ENCODE measurements at places on chromosomes 13 and 19.

GRCh38 chr19:35248310-35249145 is at the start of gene LSR:
LSR (plus strand) TSS chr19:35249002; CDS start chr19:35249023, 21 bp downstream.
- DNase-seq, result no peak

DNA sequence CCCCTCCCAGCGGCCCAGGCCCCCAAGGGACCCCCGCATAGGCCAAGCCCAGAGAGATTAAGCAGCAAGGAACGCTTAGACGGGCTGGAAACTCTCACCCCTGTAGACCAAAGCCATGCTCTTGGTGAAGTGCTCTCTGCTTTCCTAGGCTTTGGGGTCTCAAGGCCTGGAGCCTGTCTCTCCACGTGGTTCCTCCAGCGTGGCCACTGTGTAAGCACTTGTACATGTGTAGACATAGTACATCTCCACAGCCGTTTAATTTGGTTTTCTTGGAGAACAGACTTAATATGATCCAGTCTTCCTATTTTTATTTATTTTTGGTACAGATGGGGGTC is 1.1 kb downstream of the NUDT19 start:
- no peak for DNase-seq

GRCh38 chr13:22497991-22498780 is 682.6 kb upstream of the SGCG start:
- DNase-seq, result no peak

GRCh38 chr13:24630851-24631620 is 49.2 kb upstream of the ATP12A start:
- DNase-seq, result peak; percentile 9

GRCh38 chr19:8113017-8113416 is 36.4 kb downstream of the FBN3 start:
- no peak for DNase-seq

DNA sequence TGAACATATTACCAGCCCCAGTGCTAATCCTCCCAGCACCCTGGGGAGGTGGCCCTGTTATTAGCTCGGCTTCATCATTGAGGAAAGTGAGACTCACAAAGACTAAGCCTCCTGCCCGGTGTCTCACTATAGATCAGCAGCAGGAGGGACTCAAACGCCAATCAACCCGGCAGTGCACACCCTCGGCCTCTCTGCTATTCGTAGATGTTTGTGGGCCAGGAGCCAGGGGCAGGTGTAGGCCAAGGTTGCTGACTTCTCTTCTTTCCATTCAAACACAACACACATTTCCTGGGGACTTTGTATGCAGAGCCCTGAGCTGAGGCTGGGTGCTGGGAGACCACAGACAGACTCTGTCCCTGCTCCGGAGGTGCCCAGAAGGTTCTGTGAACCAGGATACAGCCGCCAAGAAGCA is 9.4 kb upstream of the SBK3 start:
- DNase-seq, result no peak

DNA sequence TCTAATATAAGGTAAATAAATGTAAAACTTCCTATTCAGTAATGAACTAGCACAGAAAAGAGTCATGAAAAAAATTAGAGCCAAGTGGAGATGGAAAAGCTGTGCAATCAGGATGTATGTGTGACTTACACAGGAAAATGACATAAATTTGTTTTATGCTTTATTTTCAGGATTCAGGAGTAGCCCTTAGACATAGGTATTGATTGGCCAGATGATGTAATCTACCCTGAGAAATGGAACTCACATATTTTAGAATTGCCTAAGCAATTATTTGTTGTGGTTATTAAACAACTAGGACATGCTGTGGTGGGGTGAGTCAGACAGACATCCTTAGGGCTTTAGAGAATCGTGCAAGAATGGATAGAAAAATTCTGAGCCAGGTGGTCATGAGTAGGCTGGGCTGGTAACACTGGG is 110.6 kb downstream of the PCDH9 start:
- peak; percentile 93 for DNase-seq

- DNase-seq, result no peak
Observed at GRCh38 chr19:34044021-34044420, 128.3 kb upstream of the LSM14A start.

- no peak for DNase-seq
Observed at GRCh38 chr19:46849610-46850009, 1.0 kb downstream of the AP2S1 start.

GRCh38 chr13:51244637-51245405 is 22.6 kb downstream of the FAM124A start:
- DNase-seq, result no peak

- no peak for DNase-seq
Observed at GRCh38 chr19:3699741-3700241, 477 bp downstream of the PIP5K1C start.

Measured in brain microvascular endothelial cell (primary cell).